Activated T-helper 2 cell treated with anti-CD3 and anti-CD28 coated beads, Interferon-gamma antibody, Interleukin-2, Interleukin-4, amounts not matched to agents 10 μg/mL and 5 μg/mL and 100 μg/mL, durations not matched to agents 14 hours and 24 hours and 36 hours (primary cell): ENCODE measurements at places on chromosomes 3 and 15. TPM values are rescaled to one million over a fixed set of nuclear protein-coding genes. Genes with fewer than 3 reads are reported as not detected.

DNA sequence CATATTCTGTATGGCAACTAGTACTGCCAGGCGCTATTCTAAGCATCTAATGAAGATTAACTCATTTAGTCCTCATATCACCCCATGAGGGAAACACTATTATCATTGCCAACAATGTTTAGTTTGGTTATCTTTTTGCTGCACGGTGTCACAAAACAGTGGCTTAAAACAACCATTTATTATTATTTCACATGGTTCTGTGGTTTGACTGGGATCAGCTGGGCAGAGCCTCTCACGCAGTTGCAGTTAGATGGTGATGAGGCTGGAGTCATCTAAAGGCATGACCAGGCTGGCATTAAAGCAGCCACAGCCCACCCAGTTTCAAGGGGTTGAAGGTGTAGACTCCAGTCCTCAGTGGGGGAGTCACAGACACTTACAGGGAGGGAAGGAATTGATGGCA is 32.8 kb upstream of the RASA2 start:
- no peak for DNase-seq

- DNase-seq = no peak
These were observed 106.5 kb upstream of the CTNNB1 start for GRCh38 chr3:41092844-41093243.

The UBAP1L gene
- total RNA-seq = 6.0 and 6.3 TPM in 2 replicates

The PARP6 gene
- total RNA-seq = 65.4 and 73.1 TPM in 2 replicates

DNA sequence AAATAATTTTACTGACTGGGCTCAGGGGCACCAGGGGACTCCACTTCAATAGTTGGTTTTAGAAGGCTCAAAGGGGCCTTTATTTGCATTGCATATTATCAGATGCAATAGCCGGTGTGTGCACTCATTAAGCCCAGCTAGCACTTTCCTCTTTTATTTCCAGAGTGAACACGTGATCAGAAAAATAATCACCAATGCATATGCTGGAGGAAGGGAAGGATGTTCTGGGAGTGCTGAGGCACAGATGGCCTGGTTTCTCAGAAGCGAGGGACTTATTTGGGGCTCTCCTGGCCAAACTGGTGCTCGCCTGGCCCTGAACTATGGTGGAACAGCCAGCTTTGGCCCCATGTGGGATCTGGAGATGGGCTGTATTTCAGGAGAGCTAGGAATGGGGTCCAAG is 60.4 kb upstream of the SEC13 start:
- DNase-seq = no peak

- no peak for DNase-seq
These were observed 232.1 kb upstream of the LYSMD4 start for GRCh38 chr15:99965376-99965775.
